CD4-positive, alpha-beta memory T cell (primary cell): ENCODE measurements at places on chromosomes 4 and X. TPM values are rescaled to one million over a fixed set of nuclear protein-coding genes. Genes with fewer than 3 reads are reported as not detected.

GRCh38 chr4:797066-797465 is 28.9 kb downstream of the CPLX1 start:
- DNase-seq: no peak

- DNase-seq: no peak
These were observed 421.7 kb upstream of the HTR2C start for GRCh38 chrX:114162068-114162735.

- no peak for DNase-seq
These were observed 36.4 kb downstream of the TMEM154 start for GRCh38 chr4:152643153-152644035.

DNA sequence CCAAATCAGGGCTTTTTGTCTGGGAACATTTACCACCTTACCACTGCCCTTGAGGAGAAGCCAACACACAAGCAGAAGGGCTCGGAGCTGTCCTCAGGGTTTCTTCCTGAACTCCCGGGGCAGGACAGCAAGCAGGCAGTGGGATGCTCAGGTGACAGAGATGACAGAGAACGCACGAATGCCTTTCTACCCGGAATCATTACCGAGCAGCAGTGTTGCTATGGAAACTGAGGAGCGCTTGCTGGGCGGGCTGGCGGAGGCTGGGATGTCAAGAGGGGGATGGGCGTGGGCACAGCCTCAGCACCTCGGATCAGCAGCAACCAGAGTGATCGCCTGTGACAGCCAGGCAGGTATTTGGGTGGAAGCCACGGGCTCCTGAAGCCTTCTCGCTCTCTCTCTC is 17.8 kb downstream of the SSR4 start:
- no peak for DNase-seq

DNA sequence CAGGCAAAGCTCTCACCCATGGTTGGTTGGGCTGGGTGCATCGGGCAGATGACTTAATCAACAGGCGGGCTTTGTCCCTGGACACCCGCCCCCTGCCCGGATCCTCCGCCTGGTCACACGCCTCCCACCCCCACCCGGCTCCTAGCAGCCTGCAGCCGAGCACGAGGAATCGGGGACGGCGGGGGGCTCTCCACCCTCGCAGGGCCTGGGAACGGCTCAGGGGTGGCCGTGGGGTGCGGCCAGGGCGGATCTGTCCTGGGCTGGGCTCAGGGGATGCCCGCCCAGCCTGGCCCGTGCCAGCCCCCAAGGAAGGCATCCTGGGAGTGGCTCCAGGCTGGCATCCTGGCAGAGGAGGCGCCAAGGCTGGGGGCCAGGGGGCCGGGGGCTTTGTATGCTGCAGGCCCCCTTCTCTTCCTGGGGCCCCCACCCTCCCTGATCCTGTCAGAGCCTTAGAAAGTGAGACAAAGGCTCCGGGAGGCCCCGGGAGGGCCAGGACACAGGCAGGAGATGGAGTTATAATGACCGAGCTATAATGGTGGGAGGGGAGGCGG is 32.5 kb upstream of the FGFR3 start:
- DNase-seq: no peak

GRCh38 chr4:76354517-76355473 is 48.3 kb downstream of the STBD1 start:
- peak; percentile 35 for DNase-seq

GRCh38 chr4:7705062-7705461 is 234.6 kb downstream of the AFAP1 start:
- no peak for DNase-seq

The NSUN7 gene
- not detected for polyA plus RNA-seq

The ASMT gene
- polyA plus RNA-seq: 0.35 TPM
